ENCODE measurements at places on chromosomes 2 and 18. TPM values are rescaled to one million over a fixed set of nuclear protein-coding genes. Genes with fewer than 3 reads are reported as not detected.

Gene ACMSD
- not detected for total RNA-seq

Gene CAVIN2
- 0.64 TPM for total RNA-seq

Gene LIMS4
- 0.94 TPM for total RNA-seq

Gene PRSS56
- total RNA-seq: not detected

Gene ADCYAP1
- total RNA-seq: 0.98 TPM

Gene NDC80
- 65.8 TPM for total RNA-seq

Gene CTAGE1
- total RNA-seq: not detected

Gene RAD51AP2
- total RNA-seq: not detected

Gene DLX2
- total RNA-seq: 4.2 TPM

Gene COL4A3
- 0.47 TPM for total RNA-seq

Gene PKDCC
- total RNA-seq: 4.1 TPM

Gene FMNL2
- 13.2 TPM for total RNA-seq

Gene GALR1
- not detected for total RNA-seq

Gene REG1B
- not detected for total RNA-seq

Gene CDH19
- not detected for total RNA-seq

Gene MMADHC
- 248 TPM for total RNA-seq

Gene MRPS9
- 21.2 TPM for total RNA-seq

Gene TMEM247
- not detected for total RNA-seq

Gene RNF125
- 0.07 TPM for total RNA-seq

Gene CD207
- total RNA-seq: not detected

Gene MZT2B
- 111 TPM for total RNA-seq

Gene SKOR2
- not detected for total RNA-seq

Gene DPP10
- not detected for total RNA-seq

Gene ST3GAL5
- total RNA-seq: 30.7 TPM

Gene TCF23
- total RNA-seq: not detected

Gene CCDC85A
- total RNA-seq: 10.2 TPM

Gene C1QL2
- total RNA-seq: not detected

Gene SLC5A7
- total RNA-seq: not detected

Gene TMEM178A
- total RNA-seq: 3.9 TPM

Gene REEP1
- total RNA-seq: 2.5 TPM

Gene SERPINB10
- not detected for total RNA-seq

Gene DSC3
- total RNA-seq: not detected

Gene TTC32
- 7.4 TPM for total RNA-seq

Gene RGPD4
- not detected for total RNA-seq

Gene ARHGAP28
- 0.05 TPM for total RNA-seq

Gene UGT1A10
- not detected for total RNA-seq

Gene NGEF
- total RNA-seq: 7.8 TPM

Measured in M059J (cell line).